Subcutaneous preadipocyte (primary cell): ENCODE measurements at places on chromosomes 5 and 9. TPM values are rescaled to one million over a fixed set of nuclear protein-coding genes. Genes with fewer than 3 reads are reported as not detected.

GNAQ gene
- 25.0 and 31.7 TPM in 2 replicates for total RNA-seq

RASGEF1C gene
- not detected in 2 replicates for total RNA-seq

PFN3 gene
- 1.1 TPM in 1 of 2 replicates, not detected in the other for total RNA-seq

PTPN3 gene
- total RNA-seq: 0.98 and 1.5 TPM in 2 replicates
